ENCODE measurements at places on chromosomes 16 and 17. TPM values are rescaled to one million over a fixed set of nuclear protein-coding genes. Genes with fewer than 3 reads are reported as not detected.

GRCh38 chr16:4523686-4524085 is 14.9 kb downstream of the CDIP1 start:
- no peak for DNase-seq

- no peak for DNase-seq
These were observed 26.3 kb downstream of the ZNF750 start for GRCh38 chr17:82813299-82814051.

The HOXB13 gene
- not detected for polyA plus RNA-seq

DNA sequence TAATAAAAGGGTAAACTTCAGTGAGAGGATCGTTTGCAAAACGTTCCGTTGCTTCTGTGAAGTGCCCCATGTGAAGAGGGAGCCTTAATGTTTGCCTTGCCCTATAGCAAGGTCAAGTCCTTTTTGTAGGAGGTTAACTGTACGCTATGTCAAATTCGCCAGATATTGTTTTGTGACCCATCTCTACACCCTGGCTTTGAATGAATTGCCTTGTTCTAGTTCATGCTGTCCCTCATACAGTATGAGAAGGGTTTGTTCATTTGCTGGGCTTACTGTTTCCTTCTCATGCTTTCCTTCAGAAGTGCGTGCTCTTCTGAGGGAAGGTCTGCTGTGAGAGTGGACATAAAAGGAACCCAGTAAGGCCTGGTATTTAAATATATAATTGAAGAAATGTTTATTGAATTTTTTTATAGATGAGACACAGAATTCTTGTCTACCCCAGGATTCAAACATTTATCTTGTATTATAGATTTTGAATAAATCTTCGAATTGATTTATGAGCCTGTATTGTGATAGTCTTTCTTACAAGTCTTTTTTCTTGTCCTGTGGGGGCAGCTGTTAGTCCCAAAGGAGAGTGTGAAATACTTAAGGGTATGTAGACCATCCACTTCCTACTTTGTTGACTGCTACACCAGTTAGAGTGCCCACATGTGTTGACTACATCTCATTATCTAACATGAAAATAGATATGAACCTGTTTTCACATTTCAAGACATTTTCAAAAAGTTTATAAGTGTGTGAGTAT is 1.7 kb downstream of the MAP3K3 start:
- no peak for DNase-seq

DNA sequence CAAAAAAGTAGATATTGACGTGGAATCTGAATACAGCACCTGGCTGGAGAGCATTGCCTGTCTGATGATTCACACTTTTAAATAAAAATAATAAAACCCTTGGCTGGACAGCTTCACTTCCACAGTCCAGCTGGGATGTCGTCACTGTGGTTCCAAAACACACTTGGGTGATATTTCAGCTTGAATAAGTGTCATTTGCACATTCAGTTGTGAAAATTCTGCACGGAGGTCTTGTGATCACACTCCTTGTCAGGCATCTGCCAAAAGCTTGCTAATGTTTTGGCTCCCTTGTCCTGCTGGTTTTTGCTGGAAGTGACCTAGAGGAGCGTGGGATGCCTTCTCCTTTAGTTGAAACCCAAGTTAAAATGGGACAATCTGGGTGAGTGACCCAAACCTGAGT is 60.7 kb downstream of the PCTP start:
- peak; percentile 42 for DNase-seq

- DNase-seq, result no peak
These were observed 53.9 kb downstream of the AIPL1 start for GRCh38 chr17:6380915-6381438.

DNA sequence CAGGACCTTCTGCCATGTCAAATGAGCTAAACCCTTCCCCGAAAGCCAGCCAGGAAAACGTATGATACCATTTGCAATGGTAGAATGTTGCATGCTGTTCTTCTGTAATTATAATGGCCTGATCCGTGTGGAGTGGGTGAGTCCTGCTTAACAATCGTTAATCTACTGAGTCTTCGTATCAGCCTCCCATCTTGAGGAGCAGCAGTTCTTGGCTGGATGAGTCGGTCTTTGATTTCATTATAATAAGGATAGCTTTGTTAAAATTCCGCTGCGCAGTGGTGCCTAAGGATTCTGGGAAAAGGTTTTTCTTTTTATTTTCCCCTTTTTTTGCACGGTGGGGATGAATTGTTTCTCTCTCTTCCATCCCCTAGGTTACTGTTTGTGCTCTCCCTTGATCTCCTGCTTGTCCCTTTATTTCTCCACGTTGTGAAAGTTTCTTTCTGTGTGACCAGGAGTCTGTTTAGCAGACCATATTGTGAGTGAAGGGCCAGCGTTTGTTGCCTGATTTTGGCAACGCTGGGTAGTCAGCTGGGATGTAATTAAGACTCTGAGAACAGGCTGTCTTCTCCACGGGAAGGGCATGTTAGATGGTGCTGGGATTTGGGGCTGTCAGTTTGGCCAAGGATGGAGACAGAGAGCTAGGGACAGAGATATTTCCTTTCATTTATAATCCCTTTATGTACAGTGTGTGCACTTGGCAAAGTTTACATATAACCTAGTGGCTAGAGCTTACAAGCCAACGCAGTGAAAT is 263.0 kb downstream of the FTO start:
- DNase-seq, result peak; percentile 75

DNA sequence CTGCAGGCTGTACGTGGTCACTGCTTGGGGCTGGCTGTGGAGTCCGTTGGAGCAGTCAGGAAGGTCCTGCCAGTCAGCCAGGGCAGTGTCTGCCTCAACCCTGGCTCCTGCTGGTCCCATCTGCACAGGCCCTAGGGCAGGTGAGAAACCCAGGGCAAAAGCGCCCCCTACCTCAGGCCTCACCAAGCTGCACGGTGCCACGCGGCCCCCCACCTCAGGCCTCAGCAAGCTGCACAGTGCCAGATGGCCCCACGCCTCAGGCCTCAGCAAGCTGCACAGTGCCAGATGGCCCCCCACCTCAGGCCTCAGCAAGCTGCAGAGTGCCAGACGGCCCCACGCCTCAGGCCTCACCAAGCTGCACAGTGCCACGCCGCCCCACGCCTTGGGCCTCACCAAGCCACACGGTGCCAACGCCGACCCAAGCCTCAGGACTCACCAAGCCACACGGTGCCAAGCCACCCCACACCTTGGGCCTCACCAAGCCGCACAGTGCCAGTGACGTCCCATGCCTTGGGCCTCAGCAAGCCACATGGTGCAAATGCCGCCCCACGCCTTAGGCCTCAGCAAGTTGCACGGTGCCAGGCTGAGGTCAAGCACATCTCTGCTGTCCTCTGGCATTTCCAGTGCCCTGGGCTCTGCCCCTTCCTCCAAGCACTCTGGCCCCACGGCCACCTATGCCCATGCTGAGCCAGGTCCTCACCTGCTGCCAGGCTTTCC is 5.5 kb downstream of the TMEM204 start:
- DNase-seq, result no peak

GRCh38 chr17:8289103-8289397 is 580 bp downstream of the RANGRF start:
- no peak for DNase-seq

GRCh38 chr17:4043862-4044261 is 79.6 kb upstream of the ATP2A3 start:
- DNase-seq, result no peak

GRCh38 chr16:11405331-11406176 is 60.3 kb downstream of the RMI2 start:
- no peak for DNase-seq

DNA sequence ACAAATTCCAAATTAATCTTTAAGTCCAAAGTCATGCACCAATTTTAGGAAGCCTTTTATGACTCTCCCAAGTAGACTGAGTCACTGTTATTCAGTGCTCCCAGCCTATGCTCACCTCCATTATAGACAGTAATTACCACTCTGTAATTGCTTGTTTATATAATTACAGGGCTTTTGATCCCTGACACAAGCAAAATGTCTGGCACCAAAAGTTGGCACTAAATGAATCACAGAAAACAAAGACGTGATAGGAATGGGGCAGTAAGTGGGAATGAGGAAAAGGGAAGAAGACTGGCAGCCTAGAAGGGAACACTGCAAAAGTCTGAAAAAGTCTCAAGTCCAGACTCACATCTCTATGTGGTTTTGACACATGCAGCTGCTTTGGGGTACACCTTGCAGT is 94.1 kb downstream of the SLC39A11 start:
- no peak for DNase-seq

The SBK1 gene
- 17.3 TPM for polyA plus RNA-seq

DNA sequence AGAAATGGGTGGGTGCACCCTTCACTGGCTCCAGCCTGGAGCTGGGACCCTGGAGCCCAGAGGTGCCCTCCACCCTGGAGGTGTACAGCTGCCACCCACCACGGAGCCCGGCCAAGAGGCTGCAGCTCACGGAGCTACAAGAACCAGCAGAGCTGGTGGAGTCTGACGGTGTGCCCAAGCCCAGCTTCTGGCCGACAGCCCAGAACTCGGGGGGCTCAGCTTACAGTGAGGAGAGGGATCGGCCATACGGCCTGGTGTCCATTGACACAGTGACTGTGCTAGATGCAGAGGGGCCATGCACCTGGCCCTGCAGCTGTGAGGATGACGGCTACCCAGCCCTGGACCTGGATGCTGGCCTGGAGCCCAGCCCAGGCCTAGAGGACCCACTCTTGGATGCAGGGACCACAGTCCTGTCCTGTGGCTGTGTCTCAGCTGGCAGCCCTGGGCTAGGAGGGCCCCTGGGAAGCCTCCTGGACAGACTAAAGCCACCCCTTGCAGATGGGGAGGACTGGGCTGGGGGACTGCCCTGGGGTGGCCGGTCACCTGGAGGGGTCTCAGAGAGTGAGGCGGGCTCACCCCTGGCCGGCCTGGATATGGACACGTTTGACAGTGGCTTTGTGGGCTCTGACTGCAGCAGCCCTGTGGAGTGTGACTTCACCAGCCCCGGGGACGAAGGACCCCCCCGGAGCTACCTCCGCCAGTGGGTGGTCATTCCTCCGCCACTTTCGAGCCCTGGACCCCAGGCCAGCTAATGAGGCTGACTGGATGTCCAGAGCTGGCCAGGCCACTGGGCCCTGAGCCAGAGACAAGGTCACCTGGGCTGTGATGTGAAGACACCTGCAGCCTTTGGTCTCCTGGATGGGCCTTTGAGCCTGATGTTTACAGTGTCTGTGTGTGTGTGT is 46.8 kb downstream of the IL21R start:
- DNase-seq, result peak; percentile 50

- DNase-seq, result peak; percentile 95
These were observed 238.7 kb upstream of the CIBAR2 start for GRCh38 chr16:85350973-85351372.

- DNase-seq, result peak; percentile 96
These were observed 1.1 kb upstream of the NXN start for GRCh38 chr17:980406-981291.

DNA sequence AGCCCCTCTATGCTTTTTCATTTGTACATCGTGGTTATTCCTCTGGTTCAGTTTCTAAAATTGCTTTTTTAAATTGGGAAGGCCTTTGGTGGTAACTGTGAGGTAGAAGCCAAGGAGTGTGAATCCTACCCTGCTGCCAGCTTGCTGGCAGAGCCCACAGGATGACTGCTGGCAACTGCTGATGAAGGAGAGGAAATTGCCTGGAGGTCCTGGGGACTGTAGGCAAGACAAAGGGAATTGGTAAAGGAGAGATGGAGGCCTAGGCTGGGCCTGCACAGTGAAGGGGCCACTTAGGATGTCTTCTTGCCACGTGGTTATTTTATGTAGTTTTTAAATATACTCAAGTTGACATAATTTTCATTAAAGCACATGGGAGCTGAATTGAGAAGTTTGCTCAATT is 15.8 kb downstream of the C17orf58 start:
- no peak for DNase-seq

All from muscle of leg (tissue), 16 donors.